GOT3 (cell line): ENCODE measurements at places on chromosomes 7 and 10.

DNA sequence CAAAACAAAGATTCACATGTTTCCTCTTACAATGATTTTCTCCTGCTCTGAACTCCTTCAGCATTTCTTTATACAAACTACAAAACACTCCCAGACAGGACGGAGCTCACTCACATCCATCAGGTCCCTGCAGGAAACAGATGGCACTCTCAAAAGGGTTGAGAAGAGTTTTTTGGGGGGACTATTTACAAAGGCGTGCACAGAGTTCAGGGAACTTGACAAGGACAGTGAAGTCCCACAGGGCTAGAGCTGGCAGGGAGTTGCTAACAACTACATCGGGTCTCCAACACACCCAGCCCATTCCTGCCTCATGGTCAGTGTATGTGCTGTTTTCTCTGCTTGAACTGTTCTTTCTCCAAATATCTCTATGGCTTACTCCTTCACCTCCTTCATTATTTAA, 24.7 kb upstream of the YAE1 start:
- DNase-seq: no peak

DNA sequence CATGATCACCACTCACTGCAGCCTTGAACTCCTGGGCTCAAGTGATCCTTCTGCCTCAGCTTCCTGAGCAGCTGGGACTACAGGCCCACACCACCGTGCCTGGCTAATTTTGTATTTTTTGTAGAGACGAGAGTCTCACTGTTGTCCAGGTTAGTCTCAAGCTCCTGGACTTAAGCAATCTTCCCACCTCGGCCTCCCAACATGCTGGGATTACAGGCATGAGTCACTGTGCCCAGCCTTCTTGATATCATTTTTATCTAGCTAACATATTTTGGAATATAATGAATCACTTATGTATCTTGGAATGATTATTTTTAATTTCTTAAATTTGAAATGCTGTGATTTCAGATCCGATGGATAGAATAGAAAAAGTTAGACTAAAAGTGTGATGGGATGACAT, 18.4 kb downstream of the ARL4A start:
- no peak for DNase-seq

DNA sequence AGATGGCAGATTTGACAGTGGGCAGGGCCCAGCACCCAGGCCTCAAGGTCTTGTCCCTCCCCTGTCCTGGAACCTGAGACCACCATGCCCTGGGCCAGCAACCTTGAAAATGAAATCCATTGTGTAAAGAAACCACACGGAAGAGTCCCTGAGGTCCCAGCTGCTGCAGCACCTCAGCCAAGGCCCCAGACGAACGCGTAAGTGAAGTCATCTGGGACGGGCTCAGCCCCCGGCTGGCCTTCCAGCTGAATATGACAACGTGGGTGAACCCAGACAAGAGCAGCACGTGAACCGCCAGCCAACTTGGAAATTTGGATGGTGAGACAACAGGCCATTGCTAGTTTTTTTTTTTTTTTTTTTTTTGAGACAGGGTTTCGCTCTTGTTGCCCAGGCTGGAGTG, 70.3 kb downstream of the CYTH3 start:
- no peak for DNase-seq

- DNase-seq: no peak
Observed at GRCh38 chr10:125756853-125757487, 18.7 kb downstream of the MMP21 start.

DNA sequence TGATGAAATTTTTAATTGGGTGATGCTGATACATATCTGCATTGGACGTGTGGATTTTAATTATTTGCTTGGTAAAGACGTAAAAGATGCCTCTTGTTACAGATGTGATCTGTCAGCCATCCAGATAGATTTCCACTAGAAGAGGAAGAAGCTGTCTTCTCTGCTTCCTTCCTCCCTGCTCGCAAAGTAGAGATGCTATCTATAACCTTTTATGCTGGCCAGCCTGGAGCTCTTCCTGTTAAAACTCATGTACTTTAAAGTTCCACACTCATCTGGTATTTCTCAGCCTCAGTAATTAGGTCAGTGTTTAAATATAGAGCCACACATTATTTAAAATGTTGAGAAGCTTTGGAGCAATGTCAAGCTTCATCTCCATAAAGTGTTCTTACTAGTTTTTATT, 51.2 kb upstream of the TMEM229A start:
- no peak for DNase-seq

DNA sequence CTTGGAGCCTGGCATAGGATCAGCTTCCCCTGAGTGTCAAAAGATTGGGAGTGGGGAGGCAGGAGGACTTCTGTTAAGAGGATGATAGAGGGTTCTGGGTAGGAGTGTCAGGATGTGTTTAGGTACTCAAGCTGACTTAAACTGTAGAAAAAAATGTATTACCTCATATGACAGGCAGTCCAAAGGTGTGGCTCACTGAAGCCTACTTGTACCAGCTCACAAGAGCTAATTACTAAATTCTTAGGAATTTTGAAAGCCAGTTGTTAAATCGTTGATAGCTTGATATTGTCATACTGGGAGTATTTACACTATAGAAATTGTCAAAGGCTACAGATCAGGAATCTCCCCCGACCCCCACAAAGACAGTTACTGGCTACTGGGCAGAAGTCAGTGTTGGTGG, 32.1 kb downstream of the FAS start:
- no peak for DNase-seq

- DNase-seq: no peak
Observed at GRCh38 chr10:12179606-12180170, 16.0 kb downstream of the NUDT5 start.

DNA sequence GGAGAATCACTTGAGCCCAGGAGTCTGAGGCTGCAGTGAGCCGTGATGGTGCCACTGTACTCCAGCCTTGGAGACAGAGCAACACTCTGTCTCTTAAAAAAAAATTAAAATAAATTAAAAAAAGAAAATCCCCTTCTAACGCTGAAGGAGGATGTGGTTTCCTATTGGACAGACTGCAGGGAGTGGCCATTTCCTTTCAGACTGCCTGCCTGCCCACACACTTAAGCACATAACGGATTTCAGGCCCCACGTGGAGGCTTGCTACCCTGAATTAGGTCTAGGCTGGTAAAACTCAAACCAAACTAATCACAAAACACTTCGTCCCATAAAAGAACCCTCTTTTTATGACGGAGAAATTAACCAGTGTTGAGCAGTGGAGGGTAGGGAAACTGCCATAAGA, 34.0 kb downstream of the GATA3 start:
- DNase-seq: no peak

GRCh38 chr10:101337836-101338235, 16.1 kb upstream of the BTRC start:
- DNase-seq: no peak

DNA sequence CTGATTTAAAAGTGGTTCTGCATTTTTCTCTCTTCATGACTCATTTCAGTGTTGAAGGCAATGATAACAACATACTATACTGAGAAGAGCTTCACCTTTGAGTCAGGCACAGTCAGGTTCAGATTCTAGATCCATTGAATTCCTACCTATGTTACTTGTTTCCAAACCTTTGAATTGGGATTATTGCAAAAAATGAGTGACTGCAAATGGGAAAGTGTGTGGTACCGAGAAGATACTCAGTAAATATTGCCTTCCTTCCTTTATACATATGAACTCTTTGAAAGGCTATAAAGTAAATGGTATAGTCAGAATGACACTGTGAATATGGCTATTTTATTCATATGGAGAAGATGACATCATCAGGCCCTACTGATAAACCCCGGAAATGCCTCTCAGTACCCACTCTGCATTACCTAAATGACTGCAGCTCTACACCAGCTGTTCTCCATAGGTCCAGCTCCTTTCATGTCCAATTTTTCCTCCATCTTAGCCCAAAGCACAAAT, 66.7 kb upstream of the FGL2 start:
- DNase-seq: no peak

DNA sequence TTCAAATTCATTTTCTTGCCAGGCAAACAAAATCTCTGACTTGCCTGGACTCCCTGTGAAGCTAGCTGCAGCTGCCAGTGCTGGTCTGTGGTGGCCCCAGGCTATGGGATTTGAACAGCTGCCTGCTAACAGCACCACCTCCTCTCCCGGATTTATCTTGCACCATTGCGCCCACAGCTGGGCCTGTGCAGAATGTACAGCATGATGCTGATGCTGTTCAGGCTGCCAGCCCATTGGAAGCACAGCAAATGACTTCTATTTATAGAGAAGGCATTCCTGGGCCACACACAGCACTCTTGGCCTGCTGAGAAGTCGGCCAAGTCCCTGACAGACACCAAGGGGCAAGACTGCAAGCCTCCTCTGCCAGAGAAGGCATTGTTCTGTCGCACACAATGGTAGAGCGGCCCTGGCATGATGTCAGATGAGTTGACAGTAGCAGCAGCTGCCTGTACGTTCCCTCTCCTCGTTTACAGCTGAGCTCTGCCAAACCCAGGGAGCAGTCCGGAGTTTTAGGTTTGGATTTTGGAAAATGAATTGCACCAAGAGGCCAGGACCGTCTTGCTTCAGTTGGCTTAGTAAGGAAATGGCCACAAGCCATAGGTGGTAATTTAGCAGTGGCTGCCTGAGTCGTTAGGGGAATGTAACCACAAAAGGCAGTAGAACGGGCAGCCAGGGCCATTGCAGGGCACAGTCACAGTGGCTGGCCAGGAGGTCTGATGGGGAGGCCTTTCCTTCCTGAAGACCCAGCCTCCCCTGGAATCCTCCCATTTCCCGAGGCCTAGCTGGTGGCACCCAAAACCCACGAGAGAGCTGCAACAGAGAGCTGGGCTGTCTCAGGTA, 38.5 kb downstream of the MTURN start:
- DNase-seq: peak; percentile 83

DNA sequence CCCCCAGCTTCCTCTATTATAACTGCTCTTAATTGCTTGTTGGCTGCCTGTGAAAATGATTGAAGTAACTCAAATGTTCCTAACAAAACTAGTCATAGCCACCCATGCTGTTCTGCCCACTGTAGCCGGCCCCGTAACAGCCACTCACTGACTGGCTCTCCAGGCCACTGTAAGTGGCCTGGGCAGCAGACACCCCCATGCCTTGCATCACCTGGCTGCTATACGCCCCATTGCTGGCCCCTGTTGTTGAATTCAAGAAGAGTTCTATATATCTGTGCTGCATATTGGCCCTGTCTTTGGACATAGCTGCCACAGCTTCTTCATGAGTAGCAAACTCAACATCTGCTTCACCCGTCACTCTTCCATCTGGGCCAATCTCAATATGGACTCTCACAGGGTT, 15.1 kb downstream of the FXYD4 start:
- DNase-seq: no peak

GRCh38 chr10:58217612-58218011, 50.1 kb downstream of the IPMK start:
- no peak for DNase-seq

DNA sequence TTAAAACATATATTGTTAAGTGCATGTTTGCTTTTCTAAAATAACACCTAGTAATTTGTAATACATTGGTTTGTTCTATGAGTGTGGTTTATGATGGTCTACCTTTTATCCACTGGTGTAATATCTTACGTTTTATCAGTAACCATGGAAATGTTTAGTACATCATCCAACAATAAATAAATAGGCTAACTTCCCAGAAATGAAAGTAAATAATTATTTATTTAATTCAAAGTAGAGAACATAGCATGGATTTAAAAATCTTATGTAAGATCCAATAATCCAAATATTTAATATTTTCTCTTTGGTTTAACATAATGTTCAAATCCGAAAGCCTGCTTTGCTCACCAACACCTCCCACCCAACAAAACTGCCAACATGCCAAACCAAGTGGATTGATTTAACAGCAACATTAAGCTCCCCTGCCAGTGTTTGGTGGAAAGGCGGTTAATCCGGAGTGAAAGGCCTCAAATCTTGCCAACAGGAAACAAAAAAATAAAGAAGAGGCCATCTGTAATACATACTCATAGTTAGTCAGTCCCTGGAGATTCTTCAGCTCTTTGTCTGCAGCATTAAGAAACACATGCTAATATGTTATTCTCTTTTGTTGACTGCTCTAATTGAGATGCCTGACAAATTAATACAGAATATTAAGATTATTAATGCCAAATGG, 897.8 kb downstream of the CNTNAP2 start:
- DNase-seq: no peak

- no peak for DNase-seq
Observed at GRCh38 chr10:13593535-13593934, 6.8 kb downstream of the PRPF18 start.

DNA sequence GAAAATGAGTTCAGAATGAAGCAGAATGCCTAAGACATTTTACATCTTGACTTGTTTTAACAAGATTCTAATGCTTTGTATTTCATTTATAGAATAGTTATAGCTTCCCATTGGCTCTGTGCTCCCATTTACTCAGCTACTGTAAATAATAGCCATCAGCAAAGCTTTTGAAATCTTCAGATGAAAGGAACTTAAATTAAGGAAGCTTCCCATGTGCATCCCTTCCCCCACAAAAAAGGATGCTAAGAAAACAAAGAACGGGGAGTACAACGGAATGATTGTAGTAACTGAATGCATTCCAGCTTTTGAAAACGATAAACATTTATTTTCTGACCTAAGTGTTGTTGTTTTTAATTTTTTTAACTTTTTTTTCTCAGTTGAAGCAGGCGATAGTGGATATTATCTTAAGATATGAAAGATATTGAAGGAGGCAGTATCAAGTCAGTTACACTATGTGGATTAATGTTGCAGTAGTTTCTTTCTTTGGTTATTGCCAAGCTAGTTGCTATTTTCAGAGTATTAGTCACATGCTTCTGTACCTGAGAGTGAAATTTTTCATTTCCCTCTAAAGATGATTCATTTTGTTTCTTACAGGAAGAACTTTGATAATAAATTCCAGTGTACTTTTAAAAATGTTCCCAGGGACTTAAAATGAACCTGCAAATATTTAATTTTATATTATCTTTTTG, 129.2 kb downstream of the KCND2 start:
- DNase-seq: no peak

DNA sequence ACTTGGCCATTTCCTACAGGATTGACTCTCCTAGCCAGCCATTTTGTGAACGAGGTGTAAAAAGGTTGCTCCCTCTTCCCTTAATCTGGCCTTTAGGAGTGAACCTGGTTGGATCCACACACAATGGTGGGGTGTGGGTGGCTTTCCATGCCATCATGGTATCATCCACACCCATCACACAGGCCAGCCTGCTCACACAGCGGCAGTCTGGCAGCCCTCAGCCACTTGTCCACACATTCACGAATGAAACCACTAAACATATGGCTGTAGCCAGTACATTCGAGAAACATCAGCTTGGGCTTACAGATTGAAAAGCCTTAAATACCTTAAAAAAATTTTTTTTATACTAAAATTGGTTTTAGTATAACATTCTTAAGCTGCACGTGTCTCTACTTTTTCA, 31.9 kb downstream of the NEUROD6 start:
- no peak for DNase-seq

- DNase-seq: no peak
Observed at GRCh38 chr7:156082048-156083040, 270.1 kb upstream of the SHH start.
